ENCODE measurements at places on chromosomes 16 and 17.

DNA sequence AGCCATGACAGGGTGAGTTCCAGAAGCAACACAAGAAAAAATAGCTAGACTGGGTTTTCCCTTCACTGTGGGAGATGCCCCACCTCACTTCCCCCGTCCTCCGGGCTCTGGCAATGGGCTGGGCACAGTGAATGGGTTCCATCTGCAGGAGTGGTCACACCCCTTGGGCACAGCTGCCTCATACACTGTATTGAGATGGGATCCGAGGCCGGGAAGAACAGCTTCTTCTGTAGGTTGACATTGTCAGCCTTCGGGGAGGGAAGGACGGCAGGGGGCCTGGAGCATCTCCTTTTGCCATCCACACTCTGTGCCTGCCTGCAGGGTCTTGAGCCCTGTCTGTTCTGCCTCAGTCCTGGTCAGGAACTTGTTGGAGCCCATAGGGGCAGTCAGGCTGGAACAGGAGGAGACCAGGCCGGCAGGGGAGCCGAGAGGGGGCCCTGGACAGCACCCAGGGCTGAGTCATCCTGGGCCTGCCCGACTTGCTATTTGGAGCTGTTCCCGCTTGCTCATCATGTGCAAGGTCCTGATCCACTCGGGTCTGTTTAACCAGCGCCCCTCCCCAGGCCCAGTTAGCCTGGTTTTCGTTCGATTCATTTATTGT is 286.7 kb downstream of the SEC14L1 start:
- peak; percentile 53 for DNase-seq

- DNase-seq = peak; percentile 34
Observed at GRCh38 chr16:50960517-50961202, 190.4 kb downstream of the SALL1 start.

DNA sequence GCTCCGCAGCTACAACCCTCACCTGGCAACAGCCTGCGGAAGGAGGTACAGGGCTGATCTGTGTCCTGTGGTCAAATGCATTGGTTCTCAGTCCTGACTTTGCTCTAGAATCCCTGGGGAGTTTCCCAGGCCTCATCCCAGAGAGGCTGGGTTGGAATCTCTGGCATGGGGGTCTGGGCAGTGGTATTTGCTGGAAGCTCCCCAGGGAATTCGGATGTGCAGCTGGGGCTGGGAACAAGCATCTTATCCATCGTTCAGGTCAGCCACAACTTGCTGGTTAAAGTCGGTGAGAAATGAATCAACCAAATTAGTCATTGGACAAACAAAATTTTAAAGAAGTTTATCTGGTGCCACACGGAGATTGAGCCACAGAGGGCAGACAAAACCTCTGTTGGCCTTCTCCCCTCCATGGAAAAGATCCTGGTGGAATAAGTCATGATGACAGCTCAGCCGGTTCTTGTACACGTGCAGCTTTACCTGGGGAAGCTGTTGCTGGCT is 231.2 kb downstream of the FOXL1 start:
- DNase-seq = no peak

DNA sequence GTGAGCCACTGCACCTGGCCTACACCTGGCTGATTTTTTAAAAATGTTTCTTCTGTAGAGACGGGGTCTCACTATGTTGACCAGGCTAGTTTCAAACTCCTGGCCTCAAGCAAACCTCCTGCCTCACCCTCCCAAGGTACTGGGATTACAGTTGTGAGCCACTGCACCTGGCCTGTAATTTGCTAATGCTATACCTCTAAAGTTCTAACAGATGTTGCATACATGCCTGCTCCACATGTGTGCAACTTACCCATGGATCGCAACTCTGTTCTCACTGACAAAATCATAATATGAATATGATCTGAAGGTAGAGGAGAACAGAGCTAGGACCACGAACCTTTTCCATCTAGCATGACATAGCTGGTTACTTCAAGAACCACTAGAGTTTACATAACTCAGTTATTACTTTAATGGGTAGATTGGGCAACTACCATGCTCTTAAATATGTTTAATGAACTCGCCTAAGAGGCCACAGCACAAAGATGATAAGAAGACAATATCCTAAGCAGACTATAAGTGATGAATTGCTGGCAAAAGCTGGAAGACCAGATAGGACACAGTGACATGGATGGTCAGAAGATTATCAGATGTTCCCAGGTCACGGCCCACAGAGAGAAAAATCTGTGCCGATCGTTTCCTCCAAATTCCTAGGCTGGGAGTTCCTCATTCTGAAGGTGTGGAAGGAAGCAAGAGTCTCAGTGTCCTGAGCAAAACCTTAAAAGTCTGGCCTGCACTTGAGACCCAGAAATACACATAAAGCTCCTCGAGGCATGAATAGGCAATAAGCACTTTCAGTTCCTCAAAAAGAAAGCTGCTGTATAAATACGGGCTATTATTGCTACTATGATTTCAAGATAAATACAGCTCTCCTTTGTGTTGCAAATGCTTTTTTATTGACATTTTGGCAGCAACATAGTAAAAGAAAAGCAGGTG is 53.6 kb upstream of the ICAM2 start:
- DNase-seq = no peak

DNA sequence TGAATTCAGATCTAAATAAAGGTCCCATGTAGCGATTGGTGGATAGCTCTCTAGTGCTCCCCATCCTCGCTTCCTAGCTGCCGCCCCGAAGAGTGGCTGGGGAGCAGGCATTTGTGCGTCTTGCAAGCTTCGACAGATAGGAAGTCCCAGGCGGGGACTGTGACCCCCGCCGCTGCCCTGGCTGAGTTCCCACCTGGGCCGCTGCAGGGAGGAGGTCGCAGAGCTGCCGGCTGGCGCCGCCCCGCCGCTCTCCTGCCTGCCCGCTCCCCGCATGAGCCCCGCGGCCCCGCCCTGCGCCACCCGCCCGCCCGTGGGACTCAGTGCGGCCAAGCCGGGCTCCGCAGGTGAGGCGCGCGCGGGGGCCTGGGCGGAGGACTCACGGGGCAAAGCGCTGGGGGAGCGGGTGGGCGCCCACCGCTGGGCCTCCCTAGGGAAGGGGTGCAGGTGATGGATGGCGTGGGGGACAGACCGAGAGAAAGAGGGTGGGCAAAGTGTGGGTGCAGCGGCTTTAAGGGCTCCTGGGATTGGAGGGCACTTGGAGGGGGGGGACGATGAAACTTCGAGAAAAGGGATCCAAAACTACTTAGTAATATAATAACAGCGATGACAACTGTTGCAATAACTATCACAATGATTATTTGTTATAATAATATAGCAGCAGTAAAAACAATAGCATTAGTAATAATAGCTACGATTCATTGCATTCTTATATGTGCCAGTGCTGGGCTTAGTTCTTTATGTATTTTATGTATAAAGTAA is at the start of gene OTOA:
Gene OTOA, plus strand, starts transcription at position 80 of the 759 bp plus-strand sequence. CDS start 14,547 bp downstream, outside the sequence.
- no peak for DNase-seq

DNA sequence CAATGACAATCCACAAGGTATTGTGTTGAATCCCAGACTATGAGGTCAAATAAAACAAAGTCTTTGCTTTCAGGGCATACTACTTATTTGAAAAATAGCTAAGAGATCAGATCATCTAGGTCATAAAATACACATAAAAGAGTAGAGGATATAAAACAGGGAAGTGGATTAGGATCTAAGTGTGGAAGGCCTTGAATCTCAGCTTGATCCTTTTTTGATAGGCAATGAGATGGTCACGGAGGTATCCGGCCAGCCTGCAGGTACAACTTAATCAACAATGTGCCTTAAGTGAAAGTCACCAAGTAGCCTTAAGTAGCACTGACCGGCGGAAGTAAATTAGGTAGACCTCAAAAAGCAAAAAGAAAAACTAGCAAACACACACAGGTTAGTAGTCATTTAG is 901.7 kb downstream of the KCNJ2 start:
- no peak for DNase-seq

DNA sequence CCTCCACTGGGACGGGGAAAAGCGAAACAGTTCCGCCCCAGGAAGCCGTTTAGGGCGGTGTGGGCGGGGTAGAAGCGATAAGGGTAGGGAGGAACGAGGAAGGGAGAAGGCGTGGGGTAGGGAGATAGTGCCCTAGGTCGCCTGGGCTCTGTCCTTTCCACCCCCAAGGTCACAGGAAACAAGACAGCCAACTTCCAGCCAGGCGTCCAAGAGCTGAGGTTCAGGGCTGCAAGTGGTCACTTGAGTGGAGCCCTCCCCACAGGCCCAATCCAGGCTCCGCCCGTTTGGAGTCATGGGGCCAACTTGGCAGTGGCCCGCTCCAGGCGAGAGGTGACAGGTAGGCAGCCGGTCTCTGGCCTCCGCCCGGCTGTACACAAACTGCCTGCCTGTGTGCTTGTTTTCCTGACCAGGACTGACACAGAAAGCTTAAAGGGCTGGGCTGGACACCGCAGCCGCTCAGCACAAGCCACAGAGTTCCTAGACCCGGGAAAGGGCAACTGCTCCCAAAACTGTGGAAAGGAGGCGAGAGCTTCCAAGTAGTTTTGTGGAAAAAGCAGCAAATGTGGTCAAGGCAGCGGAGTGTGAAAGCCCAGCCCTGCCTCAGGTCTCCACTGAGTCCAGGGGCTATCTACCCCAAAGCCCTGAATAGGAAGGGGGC is at the start of gene RILP:
Gene RILP, minus strand, starts transcription at position 23 of the 658 bp plus-strand sequence. CDS start 62 bp downstream, outside the sequence.
- DNase-seq = no peak

DNA sequence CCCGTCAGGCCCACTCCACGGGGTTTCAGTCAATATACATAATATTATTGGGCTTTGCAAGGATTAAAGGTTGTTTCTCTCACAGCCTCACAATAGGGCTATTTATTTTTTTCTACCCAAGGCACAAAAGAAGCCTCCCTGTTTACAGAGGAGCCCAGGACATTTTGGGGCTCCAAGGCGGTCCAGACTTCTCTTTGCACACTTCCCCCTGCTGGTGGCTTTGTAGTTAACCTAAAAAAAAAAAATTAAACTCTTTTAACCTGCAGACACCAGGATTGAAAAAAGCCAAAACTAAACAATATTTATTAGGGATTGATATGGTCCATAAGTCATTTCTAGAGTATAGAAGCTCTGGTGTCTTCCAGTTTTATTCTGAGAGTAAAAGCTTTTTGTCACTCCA is 169.7 kb upstream of the ZFHX3 start:
- no peak for DNase-seq

DNA sequence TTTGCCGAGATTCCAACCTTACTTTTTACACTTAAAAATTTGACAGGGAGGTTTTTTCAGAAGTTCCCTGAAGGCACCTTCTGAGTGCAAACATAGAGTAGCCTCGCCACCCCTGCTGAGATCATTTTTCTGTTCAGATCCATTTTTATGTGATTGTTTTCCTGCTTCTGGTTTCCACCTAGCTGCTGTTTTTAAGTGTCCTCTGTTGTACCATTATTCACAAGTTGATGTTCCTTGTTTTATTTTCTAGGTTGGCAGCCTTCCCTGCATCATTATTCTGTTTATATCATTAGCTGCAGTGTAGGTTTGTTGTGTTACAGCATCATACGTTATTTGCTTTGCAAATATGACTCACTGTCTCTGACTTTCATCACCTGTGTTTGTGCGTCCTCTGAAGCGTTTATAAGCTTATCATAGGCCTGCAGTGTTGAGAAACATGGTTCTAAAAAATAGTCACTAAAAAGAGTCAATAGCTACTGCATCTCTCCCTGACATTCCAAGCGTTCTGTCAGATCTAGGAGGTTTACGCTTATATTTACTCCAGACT is 116.9 kb upstream of the CLEC3A start:
- DNase-seq = no peak

DNA sequence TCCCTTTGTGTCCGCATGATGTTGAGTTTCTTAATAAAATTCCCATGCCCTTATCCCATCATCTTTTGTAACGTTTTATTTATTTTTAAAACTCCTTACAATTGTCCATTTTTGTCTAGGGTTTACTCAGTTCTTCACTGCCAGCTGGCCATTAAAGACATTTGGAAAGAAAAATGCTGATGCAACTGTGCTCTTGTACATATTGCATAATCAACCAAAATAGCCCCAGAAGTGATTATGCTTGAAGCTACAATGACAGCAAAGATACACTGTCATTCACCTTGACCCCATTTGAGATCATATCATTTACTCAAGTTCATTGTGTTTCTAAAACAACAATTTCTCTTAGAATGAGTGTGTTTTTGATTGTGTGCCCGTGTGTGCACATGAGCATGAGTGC is 1074.6 kb upstream of the RBFOX1 start:
- DNase-seq = no peak

DNA sequence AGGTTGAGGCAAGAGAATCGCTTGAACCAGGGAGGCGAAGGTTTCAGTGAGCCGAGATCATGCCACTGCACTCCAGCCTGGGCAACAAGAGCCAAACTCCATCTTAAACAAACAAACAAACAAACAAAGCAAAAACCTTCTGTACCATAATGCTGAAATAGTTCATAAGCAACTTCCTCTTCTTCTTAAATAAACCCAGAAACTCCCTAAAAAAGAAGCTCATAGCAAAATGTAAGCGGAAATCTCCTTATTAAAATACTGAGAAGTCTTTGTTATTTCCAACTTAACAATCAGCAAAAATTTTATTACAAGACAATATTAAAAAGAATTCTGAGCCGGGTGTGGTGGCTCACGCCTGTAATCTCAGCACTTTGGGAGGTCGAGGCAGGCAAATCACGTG is 82.8 kb downstream of the FBXL20 start:
- DNase-seq = no peak

- DNase-seq = no peak
Observed at GRCh38 chr17:52025236-52025635, 133.3 kb downstream of the CA10 start.

DNA sequence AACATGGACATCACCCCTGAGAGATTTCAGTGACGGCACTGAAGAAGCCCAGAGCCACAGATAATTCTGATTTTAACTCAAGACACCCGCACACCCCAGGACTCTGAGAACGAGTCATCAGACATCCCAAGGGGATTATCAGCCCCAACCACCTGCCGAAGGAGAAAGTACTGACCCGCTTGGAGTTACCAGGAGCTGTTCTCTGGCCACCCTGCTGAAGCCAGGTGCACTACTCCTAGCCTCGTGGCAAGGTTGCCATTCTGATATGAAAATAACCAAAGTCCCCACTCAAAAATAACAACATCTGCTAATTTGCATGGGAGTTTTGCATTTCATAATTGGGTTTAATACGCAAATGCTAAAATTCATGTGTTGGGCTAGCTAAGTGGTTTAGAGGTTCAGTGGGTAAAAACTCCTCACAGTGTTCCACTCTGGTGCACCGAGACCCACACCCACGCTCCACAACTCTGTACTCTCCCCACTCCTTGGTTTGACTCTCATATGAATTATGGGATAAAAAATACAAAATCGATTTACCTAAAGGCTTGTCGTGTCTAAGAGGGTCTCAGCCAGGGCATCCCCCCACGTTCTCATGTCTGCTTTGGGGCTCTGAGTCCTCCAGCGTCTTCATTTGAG is 143.0 kb upstream of the NOL11 start:
- no peak for DNase-seq

DNA sequence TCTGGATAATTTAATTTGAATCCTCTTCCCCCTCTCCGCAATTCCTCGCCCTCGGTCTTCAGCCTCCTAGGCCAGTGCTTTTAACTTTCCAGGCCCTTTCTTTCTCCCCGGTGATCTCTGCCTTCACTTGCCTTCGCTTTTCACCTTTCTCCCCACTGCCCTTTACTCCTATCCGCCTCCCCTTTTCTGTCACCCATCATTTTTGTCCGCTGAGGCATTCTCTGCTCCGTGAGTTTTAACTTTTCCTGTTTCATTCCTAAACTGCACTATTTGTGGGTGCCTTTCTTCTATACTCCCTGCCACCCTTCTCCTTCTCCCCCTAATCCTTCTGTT is 729 bp downstream of the LONP2 start:
- no peak for DNase-seq

All from NCI-H524 (cell line).